HuH-7.5 (cell line): ENCODE measurements at places on chromosomes 5 and 9.

DNA sequence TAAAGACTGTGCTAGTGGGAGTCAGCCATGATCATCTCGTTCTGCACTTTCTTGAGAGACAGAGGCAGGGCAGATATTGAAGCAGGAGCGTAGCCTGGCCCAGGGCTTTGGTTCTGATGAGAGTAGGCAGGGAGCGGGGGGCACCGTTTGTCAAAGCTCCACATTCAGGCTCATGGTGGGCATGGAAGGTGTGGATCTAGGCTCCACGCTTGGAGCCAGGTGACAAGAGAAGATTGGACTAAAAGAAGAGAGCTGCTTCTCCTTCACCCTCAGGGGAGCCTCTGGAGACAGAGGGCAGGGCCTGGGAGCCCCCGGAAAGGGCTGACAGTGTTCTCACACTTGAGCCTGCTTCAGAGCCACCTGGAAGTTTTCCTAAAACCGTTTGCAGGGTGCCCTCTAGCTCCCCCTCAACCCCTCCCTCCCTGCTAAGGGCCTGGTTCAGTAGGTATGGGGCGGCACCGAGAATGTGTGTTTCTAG, 24.7 kb upstream of the FCN2 start:
- DNase-seq, result no peak

DNA sequence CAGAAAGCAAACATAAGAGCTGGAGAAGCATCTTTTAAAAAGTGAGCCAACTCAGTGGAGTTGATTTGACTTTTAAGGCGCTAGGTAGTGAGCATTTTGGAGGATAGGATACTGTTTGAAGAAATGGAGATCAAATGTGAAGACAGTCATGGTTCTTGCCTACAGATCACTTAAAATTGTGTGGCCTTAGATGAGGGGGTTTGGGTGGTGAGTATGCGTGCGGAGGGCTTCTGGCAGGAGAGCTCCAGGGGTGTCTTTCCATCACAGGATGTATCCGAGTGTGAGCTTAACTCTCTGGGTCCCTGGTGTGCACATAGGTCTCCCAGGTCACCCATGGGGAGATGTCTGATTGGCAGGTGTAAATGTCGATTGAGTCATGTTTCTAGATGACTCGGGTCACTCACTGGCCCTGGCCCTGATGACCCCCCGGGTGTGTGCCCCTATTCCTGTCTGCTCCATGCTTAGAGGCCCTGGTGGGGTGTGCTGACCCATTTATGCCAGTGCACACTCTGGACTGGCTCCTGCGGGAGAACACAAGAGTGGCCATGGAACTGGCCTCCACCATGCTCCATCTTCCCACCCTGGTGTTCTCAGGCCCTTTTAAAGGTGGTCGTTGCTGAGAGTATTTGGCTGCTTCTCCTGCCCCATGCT, 274.4 kb downstream of the FSTL4 start:
- DNase-seq, result no peak

DNA sequence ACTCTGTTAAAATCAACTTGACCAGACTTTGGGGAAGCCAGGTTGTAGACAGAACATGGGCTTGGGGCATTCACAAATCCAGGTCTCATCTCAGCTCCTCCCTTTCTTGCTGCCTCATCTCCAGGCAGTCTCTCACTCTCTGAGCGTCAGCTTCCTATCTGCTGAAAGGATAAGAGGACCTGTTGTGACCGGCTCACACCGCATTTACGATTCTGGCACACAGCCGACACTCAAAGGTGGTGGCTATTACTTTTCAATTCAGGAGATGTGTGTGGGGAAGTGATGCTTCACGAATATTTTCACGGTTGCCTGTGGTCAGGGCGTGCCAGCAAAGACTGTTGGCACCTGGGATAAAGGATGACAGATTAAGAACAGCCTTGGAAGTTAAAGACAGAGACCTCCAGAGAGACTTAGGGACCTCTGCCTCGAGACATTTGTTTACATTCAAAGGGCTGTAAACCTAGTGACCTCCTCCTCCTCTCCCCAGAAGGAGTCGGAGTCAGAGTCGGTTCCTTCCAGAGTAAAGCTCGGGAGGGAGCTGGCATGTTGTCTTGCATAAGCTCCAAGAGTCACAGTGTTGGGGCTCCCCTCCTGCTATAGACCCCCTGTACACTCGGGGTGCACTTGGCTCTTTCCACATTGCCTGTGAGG, 83.2 kb downstream of the AK8 start:
- DNase-seq, result no peak

- DNase-seq, result no peak
These were observed 14.2 kb upstream of the MXD3 start for GRCh38 chr5:177325868-177326381.
